Stimulated activated CD4-positive, alpha-beta T cell treated with anti-CD3 and anti-CD28 coated beads, Interleukin-12 subunit alpha, Interleukin-12 subunit beta, amount 100 ng/mL, for 24 hours (primary cell): ENCODE measurements at places on chromosomes 7 and 10.

GRCh38 chr7:3157566-3158287 is 114.1 kb upstream of the CARD11 start:
- no peak for DNase-seq

DNA sequence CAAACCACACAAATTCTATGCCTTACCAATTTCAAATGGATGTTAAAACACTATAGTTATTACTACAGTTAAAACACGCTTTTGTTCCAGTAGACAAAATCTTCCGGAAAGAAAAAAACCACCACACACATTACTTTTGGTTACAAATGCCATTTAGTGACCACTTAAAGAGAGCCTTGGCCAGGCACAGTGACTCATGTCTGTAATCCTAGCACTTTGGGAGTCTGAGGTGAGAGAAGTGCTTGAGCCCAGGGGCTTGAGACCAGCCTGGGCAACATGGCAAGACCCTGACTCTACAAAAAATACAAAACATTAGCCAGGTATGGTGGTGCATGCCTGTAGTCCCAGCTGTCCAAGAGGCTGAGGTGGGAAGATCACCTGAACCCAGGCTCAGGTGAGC is 7.2 kb downstream of the TNPO3 start:
- no peak for DNase-seq

DNA sequence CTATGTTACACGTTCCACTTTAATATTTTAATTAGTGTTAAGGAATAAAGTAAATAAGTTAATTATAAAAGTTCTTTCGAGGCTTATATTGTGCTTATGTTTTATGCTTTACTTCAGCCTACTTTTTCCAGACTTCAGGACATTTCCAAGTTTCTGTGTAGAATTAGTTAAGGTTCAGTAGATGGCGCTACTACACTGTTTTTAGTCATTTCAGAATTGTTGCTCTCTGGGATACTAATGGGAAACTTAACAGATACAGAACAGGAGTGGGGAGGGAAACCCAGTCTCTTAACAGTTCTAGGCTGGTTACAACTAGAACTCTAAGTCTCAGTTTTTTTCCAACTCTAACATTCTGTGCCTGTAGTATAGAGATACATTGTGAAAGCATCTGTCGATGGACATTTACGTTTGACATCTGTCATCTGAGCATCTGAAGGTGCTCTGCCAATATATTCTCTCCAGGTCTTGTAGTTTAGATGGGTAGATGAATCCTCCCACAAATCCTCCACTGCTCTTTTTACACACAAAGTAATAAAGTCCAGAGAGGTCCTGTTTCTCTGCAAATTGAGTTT is 56.8 kb upstream of the FAM171A1 start:
- no peak for DNase-seq

- DNase-seq: no peak
Measured at GRCh38 chr10:100327007-100327717, 2.9 kb downstream of the PKD2L1 start.

GRCh38 chr7:17501441-17502212 is 203.2 kb downstream of the AHR start:
- no peak for DNase-seq

DNA sequence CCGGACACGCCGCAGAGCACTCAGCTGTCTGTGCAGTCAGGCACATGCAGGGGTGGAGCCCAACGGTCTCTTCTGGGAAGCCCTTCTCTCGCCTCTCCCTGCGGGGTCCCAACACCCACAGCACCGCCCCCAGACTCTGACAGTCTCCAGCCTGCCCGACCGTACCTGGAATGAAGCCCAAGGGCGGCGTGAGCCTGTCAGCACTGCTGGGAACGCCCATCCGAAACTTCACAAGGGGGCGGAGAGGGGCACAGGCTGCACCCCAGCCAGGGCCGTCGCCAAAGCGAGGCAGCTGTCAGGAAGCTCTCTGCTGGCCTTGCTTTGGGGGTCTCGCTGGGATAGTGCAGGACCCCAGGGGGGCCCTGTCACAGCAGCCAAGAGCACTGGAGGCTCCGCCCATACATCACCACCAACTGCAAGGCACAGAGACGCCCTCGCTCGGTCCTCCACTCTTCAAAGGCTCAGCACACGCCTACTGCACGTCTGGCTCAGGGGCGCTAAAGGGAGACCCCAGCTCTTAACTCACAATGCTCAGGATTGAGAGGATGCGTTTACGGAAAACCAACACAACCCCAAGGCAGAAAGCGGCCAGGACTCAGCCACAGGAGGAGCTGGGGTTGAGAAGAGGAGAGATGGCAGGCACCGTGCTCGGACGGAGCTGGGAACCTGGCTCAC is 30.9 kb downstream of the MAD1L1 start:
- DNase-seq: no peak

- DNase-seq: no peak
Measured at GRCh38 chr10:93991596-93992284, 2.0 kb upstream of the PLCE1 start.

DNA sequence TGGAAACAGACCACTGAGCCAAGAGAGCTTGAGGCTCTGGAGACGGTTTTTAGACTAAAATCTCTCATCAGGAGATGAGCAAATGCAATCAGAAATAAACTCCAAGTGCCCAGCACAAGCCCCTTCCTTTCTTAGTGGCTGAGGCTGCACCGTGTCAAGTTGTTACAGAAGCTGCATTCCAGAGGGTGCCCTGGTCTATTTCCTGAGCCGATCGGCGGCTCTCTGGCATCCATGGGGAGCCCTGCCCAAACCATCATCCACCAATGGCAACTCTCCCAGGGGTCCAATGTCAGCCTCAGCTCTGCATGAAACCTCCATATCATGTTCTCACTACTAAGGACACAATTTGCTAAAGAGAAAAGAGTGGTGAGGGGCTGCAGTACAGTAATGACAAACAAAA is 89.6 kb downstream of the SVIL start:
- no peak for DNase-seq
